ENCODE measurements at places on chromosomes 7 and 10.

GRCh38 chr7:16724344-16724743 is 29.2 kb upstream of the TSPAN13 start:
- DNase-seq: no peak

DNA sequence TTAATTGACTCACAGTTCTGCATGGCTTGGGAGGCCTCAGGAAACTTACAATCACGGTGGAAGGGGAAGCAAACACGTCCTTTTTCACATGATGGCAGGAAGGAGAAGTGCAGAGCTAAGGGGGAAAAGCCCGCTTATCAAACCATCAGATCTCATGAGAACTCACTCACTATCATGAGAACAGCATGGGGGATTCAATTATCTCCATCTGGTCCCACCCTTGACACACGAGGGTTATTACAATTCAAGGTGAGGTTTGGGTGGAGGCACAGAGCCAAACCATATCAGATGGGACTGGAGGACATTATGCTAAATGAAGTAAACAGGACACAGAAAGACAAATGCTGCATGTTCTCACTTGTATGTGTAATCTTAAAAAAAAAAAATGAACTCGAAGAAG is 141.4 kb upstream of the HABP2 start:
- DNase-seq: no peak

GRCh38 chr10:12645449-12645848 is 296.1 kb downstream of the CAMK1D start:
- no peak for DNase-seq

DNA sequence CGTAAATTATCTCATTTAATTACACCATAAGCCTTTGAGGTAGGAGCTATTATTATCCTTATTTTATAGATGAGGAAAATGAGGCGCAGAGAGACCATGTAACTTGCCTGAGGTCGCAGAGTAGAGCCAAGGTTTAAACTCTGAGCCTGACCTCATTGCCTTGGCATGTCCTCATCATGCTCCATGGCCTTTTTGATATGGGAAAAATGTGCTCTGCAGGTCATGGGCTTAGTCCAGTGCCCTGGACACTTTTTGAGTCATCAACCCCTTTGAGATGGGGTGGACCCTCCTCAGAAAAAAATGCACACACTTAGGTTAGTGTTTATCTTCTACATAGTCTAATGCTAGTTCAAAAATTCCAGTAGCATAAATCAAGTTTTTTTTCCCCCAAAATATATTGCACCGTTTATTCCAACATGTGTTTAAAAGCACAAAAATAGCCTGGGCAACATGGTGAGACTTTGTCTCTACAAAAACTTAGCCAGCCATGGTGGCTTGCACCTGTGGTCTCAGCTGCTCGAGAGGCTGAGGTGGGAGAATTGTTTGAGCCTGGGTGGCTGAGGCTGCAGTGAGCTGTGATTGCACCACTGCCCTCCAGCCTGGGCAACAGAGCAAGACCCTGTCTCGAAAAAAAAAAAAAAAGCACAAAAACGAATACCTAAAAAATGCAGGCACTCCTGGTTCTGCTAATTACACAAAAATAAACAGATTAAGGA is 28.6 kb upstream of the TMEM178B start:
- no peak for DNase-seq

GRCh38 chr10:62917475-62918238 is 101.5 kb upstream of the EGR2 start:
- no peak for DNase-seq

DNA sequence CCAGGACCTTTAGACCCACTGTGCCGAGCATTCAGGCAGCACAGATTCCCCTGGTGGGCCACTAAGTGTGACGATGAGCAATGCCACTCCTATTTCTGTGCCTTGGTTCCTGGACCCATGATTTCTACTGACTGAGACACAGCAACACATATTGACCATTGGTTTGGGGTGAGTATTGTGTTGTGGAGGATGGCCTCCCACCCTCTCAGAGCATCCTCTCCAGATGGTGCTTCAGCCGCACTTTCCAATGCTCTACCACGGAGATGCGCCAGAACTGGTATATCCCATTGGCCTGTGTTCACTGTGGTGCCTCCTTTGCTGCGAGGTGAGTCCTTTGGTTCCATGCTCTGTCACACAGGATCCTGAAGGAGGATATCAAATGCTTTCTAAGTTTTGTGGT is 10.1 kb upstream of the GDF10 start:
- DNase-seq: no peak

DNA sequence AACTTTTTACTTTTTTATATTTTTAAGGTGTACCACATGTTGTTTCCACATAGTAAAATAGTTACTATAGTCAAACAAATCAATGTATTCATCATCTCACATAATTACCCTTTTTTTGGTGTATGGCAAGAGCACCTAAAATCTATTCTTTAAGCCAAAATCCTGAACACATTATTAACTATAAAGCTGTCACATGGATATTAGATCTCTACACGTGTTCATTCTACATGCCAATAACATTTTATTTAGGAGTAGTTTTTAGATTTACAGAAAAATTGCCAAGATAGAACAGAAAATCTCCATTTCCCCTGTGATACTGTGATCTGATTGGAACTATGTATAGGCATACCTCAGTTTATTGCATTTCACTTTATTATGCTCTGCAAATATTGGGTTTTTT is 137.1 kb downstream of the SH2D4B start:
- DNase-seq: no peak

DNA sequence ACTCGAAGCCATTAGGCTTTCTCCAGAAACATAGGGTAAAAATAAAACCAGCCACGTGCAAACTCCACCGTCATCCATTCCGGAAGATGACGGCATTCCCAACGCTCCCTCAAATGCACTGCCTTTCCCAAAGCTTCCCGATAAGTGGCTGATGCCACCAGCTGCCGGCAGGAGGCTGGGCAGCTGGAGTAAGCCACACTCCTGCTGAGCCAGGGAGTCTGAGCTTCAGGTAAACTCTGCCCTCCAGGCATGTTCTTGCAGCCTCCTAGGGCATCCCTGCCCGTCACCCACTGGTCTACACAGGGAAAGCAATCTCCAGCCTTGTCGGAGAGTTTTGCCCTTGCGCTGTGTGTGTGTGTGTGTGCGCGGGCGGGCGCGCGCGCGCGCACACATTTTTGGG is 40.5 kb upstream of the TMEM273 start:
- DNase-seq: peak; percentile 10

- no peak for DNase-seq
Observed at GRCh38 chr10:3347413-3348182, 175.0 kb upstream of the PITRM1 start.

GRCh38 chr7:47659664-47660462 is 78.0 kb upstream of the TNS3 start:
- DNase-seq: no peak

- DNase-seq: no peak
Observed at GRCh38 chr7:82286798-82287140, 156.8 kb downstream of the CACNA2D1 start.

GRCh38 chr10:31399171-31399570 is 80.2 kb downstream of the ZEB1 start:
- DNase-seq: no peak
